ENCODE measurements at places on chromosomes 5 and 9. TPM values are rescaled to one million over a fixed set of nuclear protein-coding genes. Genes with fewer than 3 reads are reported as not detected.

The RANBP17 gene
- 2.1 TPM for total RNA-seq

The SLC1A1 gene
- total RNA-seq = 36.4 TPM

The LRRC26 gene
- not detected for total RNA-seq

The FCHO2 gene
- 11.0 TPM for total RNA-seq

The LCN12 gene
- 0.28 TPM for total RNA-seq

The EQTN gene
- total RNA-seq = not detected

The RMRP gene
- total RNA-seq = 90,129 TPM

The PCDHA13 gene
- under 0.01 TPM for total RNA-seq

The FOXD4L4 gene
- 0.14 TPM for total RNA-seq

The PCDHGB1 gene
- 3.3 TPM for total RNA-seq

The SHOC1 gene
- under 0.01 TPM for total RNA-seq

The WDR38 gene
- not detected for total RNA-seq

The OR13D1 gene
- total RNA-seq = not detected

The TEK gene
- 19.2 TPM for total RNA-seq

The OTP gene
- not detected for total RNA-seq

All from smooth muscle cell of bladder (primary cell).